B cell (primary cell): ENCODE measurements at places on chromosomes 3 and 15. TPM values are rescaled to one million over a fixed set of nuclear protein-coding genes. Genes with fewer than 3 reads are reported as not detected.

CEP70 gene
- polyA plus RNA-seq: 1.00 and 1.9 TPM in 2 replicates

- no peak for DNase-seq
- no peak overlapping the region for H3K4me3 ChIP-seq
- no peak overlapping the region for H3K27ac ChIP-seq
- no peaks in the 10 kb centered on the region for H3K27me3 ChIP-seq
Measured at GRCh38 chr15:59260090-59260489, 53.4 kb downstream of the LDHAL6B start.

DNA sequence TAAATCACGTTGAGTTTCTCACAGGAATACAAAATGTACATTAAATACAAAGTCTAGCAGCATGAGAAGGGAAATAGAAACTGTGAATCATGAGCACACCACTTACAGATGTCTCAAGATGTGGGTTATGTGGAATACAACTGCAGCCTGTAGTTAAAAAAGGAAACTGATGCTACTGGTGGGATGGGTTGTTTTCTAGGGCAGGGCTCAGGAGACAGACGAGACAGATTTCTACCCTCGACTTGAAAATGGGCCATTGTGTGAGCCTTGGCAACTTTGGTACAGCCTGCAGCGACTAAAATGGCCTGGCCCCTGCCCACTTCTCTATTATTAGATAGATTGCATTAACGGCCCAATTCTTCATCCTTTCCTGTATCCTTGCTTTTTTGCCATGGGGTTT lies 293.1 kb downstream of the SUCLG2 start:
- no peaks in the 10 kb centered on the region for H3K4me1 ChIP-seq
- no peaks in the 10 kb centered on the region for H3K36me3 ChIP-seq
- DNase-seq: no peak
- no peaks in the 10 kb centered on the region for H3K27me3 ChIP-seq
- H3K4me3 ChIP-seq: no peak overlapping the region
- no peak overlapping the region for H3K27ac ChIP-seq

TKT gene
- 44.6 and 69.5 TPM in 2 replicates for polyA plus RNA-seq

CAPN3 gene
- polyA plus RNA-seq: 101 and 143 TPM in 2 replicates

GRCh38 chr3:43102773-43103480 lies 3.0 kb downstream of the POMGNT2 start:
- DNase-seq: no peak
- H3K27me3 ChIP-seq: no peaks in the 10 kb centered on the region
- no peaks in the 10 kb centered on the region for H3K36me3 ChIP-seq
- peaks cover 9% of the 10 kb centered on the region for H3K4me1 ChIP-seq
- no peak overlapping the region for H3K4me3 ChIP-seq

GRCh38 chr3:25468866-25469319 lies 40.8 kb downstream of the RARB start:
- no peak overlapping the region for H3K27ac ChIP-seq
- no peaks in the 10 kb centered on the region for H3K27me3 ChIP-seq
- no peaks in the 10 kb centered on the region for H3K36me3 ChIP-seq
- no peak for DNase-seq
- no peaks in the 10 kb centered on the region for H3K4me1 ChIP-seq
- no peak overlapping the region for H3K4me3 ChIP-seq

SOX14 gene
- not detected in 2 replicates for polyA plus RNA-seq

DNA sequence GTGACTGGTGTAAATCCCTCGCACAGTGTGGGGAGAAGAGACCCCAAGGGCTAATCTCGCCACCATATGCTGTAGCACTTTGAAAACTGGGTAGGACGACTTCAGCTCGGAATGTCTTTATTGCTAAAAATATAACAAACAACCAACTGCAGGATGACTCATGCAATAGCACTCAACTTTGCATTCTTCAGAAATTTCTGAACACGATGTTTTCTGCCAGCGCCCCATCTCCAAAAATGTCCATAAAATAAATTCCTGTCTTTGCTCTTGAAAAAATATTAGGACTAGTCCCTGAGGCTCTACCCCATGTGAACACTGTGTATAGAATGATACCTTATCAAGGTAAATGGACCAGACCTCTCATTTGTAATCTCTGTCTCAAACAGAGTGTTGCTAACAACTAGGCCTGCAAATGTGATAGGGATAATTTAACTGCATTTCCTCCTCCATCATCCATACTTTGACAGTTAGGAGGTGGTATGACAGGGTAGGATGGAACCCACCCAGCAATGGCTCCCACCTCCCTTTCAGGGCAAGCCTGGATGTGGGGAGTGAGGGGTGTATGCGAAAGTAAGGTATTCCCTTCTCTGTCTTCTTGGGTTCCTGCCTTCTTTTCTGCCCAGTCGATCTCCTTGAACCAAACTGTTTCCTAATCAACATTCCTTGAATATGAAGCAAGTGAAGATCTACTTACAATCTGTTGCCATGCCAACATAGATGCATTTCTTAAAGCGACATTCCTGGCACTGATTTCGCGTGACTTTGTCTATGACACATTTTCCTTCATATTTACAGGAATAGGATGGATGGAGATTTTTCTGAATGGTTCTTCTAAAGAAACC lies 201.1 kb downstream of the NR1D2 start:
- no peak overlapping the region for H3K4me3 ChIP-seq
- no peaks in the 10 kb centered on the region for H3K27me3 ChIP-seq
- no peak for DNase-seq
- H3K4me1 ChIP-seq: no peaks in the 10 kb centered on the region
- no peaks in the 10 kb centered on the region for H3K36me3 ChIP-seq

DNA sequence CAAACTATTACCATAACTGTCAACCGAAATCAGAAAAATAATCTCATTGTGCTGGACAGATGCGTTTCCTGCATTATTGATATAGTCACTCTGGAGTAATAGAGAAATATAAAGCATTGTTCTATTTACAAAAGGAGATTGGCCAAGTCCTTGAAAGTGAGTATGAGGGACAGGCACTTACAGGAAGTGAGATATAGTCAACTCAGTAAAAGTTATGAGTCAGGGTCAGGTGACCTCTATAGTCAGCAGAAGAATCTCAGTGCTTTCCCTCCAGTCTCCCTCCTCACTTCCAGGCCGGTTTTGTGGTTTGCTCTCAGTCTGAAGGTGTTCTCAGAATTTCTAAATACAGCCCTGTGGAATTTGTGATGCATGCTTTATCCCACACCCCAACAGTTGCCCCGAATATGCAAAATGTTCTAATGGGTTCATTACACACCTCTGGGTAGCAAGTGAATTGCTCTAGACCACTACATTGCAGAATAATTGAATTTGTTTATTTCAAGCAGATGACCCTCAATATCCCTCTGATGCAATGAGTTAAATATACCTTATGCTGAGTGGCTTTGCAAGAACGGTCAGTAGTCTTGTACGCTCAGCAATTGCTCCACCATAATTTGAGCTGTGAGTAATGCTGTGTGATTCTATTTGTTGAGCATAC lies 787.7 kb downstream of the MCTP2 start:
- DNase-seq: no peak
- H3K4me3 ChIP-seq: no peak overlapping the region
- no peaks in the 10 kb centered on the region for H3K36me3 ChIP-seq
- H3K4me1 ChIP-seq: no peaks in the 10 kb centered on the region
- no peak overlapping the region for H3K27ac ChIP-seq

DNA sequence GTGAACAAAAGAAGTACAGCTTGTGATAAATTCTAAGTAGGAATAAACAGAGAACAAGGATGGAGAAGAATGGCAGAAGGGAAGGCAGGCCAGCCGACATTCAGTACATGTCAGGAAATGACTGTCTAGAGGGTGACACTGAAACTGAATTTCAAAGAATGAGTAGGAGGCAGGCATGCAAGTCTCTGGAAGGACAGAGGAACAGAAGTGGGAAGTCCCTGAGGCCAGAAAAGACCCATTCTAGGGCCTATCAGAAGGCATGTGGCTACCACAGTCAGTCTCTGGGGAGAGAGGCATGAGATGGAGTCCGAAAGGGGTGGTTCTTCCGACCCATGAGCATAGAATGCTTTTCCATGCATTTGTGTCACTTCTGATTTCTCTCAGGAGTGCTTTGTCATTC lies 243.5 kb upstream of the UBE2E2 start:
- DNase-seq: no peak
- no peaks in the 10 kb centered on the region for H3K36me3 ChIP-seq
- no peaks in the 10 kb centered on the region for H3K4me1 ChIP-seq
- no peak overlapping the region for H3K4me3 ChIP-seq

ARPP19 gene
- polyA plus RNA-seq: 22.0 and 59.3 TPM in 2 replicates

- DNase-seq: no peak
- H3K27ac ChIP-seq: no peak overlapping the region
- H3K36me3 ChIP-seq: no peaks in the 10 kb centered on the region
- no peak overlapping the region for H3K4me3 ChIP-seq
- H3K4me1 ChIP-seq: peaks cover 3% of the 10 kb centered on the region
- no peaks in the 10 kb centered on the region for H3K27me3 ChIP-seq
Measured at GRCh38 chr3:12194669-12195161, 36.0 kb upstream of the TIMP4 start.

GRCh38 chr3:16311960-16312451 lies 47.0 kb downstream of the OXNAD1 start:
- peak overlapping the region; percentile 68 for H3K27ac ChIP-seq
- H3K4me1 ChIP-seq: peaks cover 14% of the 10 kb centered on the region
- no peaks in the 10 kb centered on the region for H3K27me3 ChIP-seq
- H3K36me3 ChIP-seq: peaks cover 32% of the 10 kb centered on the region
